H4 (cell line): ENCODE measurements at places on chromosomes 4 and X.

GRCh38 chr4:53706422-53707032, 115.2 kb upstream of the LNX1 start:
- peak; percentile 47 for DNase-seq

DNA sequence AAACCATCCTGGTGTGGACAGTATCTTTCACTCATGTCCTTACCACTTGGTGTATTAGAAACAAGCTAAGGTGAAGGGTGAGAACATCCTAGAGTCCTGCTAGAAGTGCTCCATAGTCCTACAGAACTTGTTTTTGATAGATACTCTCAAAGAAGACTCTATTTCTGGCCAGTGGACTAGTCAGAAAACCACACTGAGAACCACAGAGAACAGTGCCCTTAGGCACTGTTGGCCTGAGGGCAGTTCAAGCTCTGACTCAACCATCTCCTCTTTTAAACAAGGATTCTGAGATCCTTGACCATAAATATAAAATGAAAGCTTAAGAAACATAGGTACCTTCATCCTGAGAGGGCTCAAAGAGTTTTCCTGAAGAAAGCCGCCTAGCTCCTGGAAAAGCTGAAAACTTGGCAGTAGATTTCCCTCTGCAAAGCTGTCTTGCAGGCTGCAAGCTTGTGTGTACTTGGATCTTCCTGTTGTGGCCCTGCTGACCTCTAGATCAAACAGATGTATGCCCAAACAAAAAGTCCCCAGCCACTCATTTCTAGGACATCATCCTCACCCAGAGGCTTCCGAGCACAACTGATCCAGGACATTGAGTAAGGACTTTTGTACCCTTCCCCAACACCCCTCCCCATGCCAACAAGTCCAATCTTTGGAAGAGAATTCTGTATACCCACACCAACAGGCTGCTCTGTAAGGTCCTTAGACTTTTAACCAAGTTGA, 111.6 kb upstream of the CXCL13 start:
- DNase-seq: no peak

DNA sequence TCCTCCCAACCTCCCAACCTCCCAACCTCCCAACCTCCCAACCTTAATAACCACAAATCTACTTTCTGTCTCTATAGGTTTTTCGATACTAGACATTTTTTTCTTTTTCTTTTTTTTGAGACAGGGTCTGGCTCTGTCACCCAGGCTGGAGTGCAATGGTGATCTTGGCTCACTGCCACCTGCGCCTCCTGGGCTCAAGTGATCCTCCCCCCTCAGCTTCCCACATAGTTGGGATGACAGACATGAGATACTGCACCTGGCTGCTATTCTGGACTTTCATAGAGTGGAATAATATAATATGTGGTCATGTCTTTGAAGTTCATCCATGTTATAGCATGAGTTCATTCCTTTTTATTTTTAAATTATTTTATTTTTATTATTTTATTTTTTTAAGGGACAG, 39.5 kb upstream of the ZFX start:
- no peak for DNase-seq

DNA sequence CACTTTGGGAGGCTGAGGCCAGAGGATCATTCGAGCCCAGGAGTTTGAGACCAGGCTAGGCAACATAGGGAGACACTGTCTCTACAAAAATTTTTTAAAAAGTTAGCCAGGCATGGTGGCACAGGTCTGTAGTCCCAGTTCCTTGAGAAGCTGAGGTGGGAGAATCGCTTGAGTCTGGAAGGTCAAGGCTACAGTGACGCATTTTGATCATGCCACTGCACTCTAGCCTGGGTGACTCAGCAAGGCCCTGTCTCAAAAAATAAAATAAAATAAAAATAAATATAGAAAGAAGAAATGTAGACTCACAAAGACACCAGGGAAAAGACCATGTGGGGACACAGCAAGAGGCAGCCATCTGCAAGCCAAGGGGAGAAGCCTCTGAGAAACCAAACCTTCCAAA, 42.3 kb upstream of the SLC7A3 start:
- DNase-seq: no peak

DNA sequence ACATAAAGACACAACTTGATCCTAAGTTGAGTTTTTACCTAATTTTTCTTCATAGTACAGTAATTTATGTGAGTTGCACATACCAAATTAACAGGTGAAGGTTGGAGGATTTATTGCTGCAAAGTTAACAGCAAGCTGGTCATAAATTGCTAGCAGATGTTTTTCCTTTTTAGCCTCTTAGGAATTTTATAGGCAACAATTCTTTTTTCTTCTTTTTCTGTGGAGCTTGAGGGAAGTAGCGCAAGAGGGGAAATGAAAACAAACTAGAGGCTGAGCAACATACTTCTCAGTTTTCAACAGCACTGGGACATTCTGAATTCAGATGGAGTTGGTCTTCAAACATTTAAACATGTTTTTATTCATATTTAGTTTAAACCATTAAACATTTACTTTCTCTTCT, 63.7 kb upstream of the TLR2 start:
- no peak for DNase-seq

GRCh38 chr4:138828926-138829325, 186.7 kb upstream of the NOCT start:
- DNase-seq: no peak

DNA sequence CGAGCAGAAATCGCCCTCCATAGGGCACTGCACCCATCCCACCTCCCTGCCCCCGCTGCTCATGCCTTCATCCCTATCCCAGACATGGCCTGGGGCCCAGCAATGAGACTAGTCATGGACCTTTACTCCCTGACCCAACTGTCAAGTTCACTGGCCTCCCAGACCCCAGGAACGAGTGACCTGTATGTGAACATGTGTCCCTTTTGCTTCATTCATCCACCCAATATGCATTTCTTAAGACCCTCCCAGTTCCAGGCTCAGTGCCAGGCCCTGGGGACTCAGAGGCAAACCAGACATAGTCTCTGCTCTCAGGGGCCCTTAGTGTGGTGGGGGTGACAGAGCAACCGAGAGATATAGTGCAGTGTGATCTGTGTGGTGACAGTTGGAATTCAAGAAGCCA, 67.0 kb downstream of the EFNB1 start:
- DNase-seq: no peak

DNA sequence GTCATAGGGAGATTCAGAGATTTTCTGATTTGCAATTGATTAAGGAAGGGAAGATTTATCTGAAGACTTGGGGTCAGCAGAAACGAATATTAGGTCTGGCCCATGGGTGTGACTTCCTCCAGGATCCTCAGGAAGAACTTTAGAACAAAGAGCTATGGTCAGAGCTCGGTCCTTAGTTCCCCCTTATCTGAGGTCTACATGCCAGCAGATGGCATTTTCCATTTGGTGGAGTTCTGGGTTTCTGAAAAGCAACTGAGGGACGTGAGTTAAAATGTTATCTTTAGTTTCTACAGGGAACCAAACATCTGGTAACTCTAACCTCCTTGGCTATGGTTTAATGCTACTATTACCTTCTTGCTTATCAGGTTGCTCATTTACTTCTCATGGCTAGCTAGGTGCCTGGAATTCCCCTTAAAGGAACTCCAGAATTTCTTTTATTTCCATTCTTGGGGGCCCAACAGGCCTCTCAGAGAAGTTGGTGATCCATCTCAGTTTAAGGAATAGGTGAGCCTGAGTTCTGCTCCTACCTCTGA, 40.7 kb downstream of the KLF3 start:
- no peak for DNase-seq

GRCh38 chrX:6041630-6042029, 187.0 kb downstream of the NLGN4X start:
- DNase-seq: no peak

GRCh38 chr4:182370491-182370890, 127.3 kb downstream of the TENM3 start:
- DNase-seq: no peak

- peak; percentile 42 for DNase-seq
Observed at GRCh38 chr4:48546336-48546735, 56.3 kb downstream of the ZAR1 start.

DNA sequence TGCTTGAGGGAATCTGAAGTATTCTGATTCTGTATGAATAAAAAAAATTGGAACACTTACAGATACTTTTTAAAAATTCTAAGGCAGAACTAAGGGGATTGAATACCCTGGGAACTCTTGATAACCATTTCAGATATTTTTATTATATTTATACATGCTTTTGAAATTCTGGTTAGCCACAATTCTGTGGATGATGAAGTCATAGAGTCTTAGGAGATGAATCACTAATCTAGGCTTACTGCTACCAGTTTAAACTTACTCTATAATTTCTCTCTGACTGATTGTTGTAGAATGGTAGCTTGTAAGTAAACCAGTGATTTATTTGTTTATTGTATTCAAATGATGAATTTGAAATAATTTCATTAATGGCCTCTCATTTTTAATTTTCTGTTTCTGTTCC, 11.4 kb upstream of the SLAIN2 start:
- peak; percentile 80 for DNase-seq

- DNase-seq: peak; percentile 98
Observed at GRCh38 chr4:107801766-107802211, 22.9 kb upstream of the SGMS2 start.

- DNase-seq: peak; percentile 29
Observed at GRCh38 chr4:165464813-165465381, 86.1 kb downstream of the CPE start.

- no peak for DNase-seq
Observed at GRCh38 chrX:22139822-22140221, 107.7 kb downstream of the PHEX start.

DNA sequence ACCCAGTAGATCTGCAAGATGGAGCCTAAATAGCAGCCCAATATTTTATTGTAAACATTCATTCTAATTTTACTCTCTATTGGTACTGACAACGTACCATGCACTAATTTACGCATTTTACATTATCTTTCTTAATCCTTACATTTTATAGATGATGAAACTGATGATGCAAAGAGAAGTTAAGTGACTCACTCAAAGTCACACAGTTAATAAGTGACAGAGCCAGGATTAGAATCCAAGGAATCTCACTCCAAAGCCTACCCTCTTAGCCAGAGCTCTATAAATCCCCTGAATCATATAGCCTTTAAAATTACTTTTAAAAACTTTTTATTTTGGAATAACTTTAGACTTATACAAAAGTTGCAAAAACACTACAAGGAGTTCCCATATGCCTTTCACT, 37.6 kb downstream of the PHKA1 start:
- no peak for DNase-seq

DNA sequence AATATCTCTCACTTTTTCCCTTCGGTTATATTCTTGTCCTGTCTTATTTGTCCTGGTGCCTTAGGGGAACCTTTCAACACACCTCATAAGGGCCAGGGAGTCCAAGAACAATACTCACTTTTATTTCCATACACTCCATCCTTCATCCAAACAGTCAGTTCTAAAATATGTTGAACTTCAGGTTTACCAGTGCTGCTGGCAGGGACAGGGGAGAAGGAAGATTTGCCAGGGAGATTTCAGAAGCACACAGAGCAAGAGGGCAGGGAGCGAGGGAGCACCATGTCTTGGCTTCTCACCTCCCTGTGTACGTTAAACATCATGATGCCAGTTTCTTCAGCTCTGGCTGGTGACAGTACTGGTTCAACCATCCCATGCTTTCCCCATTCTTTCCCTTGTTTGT, 631.1 kb upstream of the FAT1 start:
- no peak for DNase-seq

DNA sequence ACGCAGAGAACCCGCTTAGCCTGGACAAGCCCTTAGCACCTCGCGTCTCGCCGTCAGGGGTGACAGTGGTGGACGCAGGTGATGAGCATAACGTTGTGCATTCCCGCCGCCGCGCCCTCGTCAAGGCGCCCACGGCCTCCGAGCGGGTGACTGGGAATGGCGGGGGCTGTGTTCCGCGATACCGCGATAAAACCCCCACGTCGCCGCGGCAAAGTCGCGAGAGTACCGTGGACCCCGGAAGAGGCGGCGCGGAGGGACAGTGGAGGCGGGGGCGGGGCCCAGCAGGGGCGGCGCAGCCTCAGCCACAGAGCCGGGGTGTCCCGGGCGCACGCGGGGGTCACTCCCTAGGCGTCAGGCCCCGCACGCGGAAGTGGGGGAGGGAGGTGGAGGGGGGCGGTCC, 53.8 kb downstream of the ZFYVE28 start:
- no peak for DNase-seq

DNA sequence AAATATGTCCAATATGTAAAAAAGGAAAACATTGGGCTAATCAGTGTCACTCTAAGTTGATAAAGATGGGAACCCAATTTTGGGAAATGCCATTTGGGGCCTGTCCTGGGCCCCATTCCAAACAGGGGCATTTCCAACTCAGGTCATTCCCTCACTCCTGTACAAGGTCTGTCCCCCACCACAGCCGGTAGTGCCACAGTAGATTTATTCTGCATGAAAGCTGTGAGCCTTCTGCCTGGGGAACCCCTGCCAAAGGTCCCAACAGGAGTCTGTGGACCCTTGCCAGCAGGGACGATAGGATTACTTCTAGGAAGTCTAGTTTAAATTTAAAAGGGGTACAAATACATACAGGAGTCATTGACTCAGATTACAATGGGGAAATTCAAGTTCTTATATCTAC, 317.6 kb upstream of the GNPDA2 start:
- DNase-seq: no peak

- no peak for DNase-seq
Observed at GRCh38 chrX:10524578-10524977, 95.8 kb downstream of the MID1 start.

DNA sequence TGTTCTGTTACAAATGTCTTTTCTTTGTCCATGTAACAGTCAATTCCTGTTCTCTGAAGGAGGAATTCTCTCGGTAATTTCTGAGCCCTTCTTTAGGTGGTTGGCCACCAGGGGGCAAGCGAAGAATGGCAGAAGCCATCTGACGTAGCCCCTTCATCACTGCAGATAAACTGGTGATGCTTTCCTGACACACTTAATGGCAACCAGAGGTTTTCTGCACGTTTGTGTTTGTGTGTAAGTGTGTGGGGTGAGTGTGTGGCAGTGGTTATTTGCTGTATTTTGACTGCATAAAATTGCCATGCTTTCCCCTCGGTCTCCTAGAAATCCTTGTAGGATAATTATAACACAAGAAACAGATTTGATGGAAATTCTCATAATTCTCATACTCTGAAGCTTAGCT, 64.8 kb upstream of the STOX2 start:
- peak; percentile 78 for DNase-seq

- DNase-seq: no peak
Observed at GRCh38 chr4:15982842-15983524, 20.0 kb upstream of the FGFBP2 start.

DNA sequence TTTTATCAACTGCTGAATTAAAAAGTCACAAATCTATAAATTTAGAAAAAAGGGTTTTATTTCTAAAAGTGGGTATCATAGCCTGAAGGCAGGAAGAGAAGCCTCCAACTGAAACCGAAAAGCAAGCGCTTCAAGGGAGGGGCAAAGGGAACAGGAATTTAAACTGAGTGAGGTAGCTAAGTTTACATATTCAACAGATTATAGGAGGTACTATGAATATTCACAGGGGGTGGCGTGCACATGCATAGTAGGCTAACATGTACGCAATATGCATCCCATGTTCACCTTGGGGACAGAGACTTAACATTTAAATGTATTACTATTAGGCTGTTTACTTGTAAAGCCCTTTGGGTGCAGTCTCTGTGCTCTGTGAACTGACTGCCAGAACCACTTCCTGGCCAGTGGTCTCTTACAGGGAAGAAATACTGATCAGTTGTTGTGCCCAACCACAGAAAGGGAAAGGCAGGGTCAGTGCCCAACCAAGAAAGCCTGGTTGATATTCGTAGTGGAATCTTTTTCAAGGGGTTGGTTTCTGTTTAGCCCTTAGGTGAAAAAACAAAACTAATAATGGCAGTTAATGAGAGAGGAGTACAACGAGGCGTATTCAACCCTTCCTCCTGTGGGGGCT, 168.7 kb upstream of the GALNTL6 start:
- DNase-seq: peak; percentile 9
